Activated CD4-positive, CD25-positive, alpha-beta regulatory T cell treated with anti-CD3 and anti-CD28 coated beads, Interleukin-2, amount 50 U/mL, for 16 hours (primary cell): ENCODE measurements at places on chromosomes 1 and 21.

DNA sequence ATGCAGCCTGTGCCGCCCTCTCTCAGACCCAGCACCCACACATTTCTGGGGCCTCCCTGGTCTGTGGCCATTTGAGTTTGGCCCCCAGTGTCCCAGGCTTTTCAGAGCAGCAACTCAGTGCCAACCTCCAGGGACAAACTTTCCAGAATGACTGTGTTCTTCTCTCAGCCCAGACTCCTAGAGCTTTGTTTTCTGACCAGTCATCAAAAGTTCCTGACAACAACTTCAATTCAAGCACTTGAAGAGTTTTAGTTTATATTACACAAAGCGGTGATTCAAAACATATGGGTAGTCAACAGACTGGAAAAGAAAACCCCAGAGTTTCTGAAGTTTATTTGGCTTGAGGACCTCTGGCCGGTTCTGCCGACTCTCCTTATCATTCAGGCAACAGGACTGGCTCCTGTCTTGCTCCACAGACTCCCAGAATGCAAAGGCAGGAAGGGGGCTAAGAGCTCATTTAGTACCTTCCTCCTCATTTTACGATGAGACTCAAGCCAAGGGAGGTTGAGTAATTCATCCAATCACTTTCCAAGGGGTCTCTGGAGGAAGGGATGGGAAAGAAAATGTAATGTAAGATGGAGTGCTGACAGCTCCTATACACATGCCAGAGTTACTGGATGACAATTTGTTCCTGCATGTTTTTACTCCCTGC is 27.0 kb upstream of the TIAM1 start:
- no peak for DNase-seq

GRCh38 chr1:199918196-199918769 is 109.2 kb upstream of the NR5A2 start:
- no peak for DNase-seq

DNA sequence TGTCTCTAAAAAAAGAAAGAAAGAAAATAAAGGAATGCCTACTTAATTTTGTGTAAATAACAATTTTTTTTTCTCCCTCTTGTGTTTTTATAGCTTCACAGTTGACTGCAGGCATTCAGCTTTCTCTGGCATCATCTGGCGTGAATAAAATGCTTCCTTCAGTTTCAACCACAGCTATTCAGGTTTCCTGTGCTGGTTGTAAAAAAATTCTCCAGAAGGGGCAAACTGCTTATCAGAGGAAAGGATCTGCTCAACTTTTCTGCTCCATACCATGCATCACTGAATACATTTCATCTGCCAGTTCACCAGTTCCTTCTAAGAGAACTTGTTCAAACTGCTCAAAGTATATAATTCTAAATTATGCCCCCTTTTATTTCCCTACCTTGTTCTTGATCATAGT is 18.0 kb downstream of the ZMYM1 start:
- DNase-seq = no peak

- no peak for DNase-seq
Observed at GRCh38 chr21:32494934-32495709, 82.6 kb downstream of the EVA1C start.
